ENCODE measurements at places on chromosomes 7 and 10.

DNA sequence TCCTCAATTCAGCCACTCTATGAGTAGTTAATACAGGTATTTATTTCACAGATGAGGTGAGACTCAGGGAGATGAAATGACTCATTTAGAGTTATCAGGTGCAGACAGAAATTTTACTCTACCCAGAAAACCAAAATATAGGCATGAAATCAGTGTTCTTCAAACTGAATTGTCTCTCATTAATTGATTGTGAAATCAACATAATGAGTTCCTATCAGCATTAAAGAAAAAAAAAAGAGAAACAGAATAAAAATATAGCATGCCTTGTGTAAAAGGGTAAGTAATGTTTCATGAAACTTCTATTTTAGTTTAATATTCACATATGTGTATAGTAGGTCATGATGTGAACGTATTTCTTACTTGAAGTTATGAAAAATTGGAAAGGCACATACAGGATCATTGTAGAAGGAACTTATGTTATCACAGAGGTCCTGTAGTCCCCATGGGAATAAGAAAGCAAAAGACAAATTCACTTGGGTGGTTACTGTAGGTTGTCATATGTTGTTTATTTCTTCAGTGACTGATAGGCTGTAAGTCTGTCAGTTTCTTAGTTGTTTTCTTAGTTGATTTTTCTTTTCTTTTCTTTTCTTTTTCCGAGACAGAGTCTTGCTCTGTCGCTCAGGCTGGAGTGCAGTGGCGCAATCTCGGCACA is 47.5 kb downstream of the KAT6B start:
- no peak for DNase-seq

DNA sequence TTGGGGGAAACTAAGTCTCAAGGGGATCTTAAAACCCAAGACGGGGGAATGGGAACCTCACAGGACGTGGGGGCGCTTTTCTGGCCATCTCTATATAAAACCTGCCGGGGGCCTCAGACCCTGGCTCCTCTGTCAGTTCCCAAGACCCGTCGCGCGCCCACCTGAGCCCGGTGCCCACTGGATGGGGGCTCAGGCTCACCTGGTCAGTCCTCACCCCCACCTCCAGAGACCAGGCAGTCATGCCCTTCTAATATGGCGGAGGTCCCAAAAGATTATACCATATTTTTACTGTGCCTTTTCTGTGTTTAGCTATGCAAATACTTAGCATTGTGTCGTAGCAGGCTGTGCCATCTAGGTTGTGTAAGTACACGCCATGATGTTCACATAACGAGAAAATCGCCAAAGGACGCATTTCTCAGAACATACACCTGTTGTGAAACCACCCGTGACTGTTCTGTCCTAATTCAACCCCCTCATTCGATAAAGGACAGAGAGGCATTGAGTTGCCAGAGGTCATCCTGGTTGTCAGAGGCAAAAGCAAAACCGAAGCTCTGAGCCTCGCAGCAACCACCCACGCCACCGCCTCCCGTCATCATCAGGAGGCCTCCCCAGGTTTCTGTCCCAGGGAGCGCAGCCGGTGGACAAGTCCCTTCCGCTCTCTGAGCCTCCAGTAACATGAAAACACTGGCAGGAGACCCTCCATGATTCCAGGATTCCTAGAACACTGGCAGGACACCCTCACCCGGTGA is 28.9 kb downstream of the OAT start:
- no peak for DNase-seq

DNA sequence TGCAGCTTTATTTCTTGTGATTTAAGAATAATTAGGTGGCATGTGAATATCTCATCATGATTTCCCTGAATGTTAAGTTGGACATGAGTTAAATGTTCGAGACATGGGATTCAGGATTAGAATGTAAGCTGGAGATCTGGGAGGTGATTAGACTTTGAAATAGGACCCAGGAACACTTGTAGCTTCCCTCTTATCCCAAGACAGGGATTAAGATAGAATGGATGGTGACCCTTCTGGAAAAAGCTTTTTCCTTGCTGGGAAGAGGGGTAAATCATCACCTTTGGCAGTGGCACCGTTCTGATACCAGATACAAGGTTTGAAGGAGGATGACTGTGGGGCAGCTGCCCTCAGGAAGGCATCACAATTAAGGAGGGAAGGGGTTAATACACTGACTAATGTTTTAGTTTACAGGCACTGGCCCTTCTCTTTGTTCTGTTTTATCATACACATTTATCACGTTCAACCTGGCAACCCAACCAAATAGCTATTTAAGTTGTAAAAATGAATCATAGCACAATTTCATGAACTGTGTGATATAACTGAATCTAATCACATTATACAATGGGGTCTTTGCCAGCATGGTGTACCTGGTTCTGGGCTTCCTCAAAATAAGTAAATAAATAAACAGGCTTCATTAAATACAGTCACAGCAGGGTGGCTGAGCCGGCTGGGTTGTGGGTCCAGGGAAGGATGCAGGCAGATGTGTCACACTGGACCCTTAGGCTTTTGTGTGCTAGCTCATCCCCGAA is 212.7 kb downstream of the LRMDA start:
- peak; percentile 3 for DNase-seq

DNA sequence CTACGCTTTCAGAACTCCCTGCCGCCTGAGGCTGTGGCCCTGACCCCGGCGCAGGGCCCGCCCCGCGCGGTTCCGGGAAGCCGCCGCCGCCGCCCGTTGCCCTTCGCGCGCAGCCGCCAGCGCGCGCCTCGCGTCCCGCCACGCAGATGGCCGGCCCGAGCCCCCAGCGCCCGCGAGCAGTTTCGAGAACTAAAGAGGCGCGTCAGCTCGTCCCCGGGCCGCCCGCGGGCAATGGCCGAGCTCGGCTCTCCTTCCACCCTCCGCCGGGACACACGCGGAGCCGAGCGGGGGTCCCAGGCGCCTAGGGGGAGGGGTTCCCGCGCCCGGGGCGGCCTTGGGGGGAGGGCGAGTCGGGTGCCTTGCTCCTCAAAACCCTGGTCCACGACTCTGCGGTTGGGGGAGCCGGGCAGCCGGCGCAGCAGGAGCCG is 1.8 kb downstream of the HNRNPF start:
- DNase-seq: peak; percentile 20

DNA sequence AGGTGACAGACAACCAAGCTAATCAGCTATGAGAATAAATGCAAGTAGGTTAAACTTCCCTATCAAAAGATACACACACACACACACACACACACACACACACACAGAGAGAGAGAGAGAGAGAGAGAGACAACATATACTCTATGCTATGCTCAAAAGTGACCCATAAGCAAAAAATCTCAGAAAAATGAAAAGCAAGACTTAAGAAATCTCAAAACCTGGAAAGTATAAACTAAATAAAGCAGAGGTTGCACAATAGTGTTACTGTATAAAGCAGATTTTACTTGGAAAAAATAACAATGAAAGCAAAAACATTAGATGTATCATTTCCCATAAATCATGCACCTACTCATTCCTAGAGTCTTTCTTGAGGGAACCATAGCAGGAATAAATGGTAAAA is 221.5 kb downstream of the INHBA start:
- no peak for DNase-seq

- no peak for DNase-seq
These were observed 441.3 kb upstream of the MGMT start for GRCh38 chr10:129025787-129026186.

- no peak for DNase-seq
These were observed 502.4 kb downstream of the GRM8 start for GRCh38 chr7:126750207-126750911.

- DNase-seq: peak; percentile 6
These were observed 69.4 kb upstream of the FZD1 start for GRCh38 chr7:91194841-91195240.

DNA sequence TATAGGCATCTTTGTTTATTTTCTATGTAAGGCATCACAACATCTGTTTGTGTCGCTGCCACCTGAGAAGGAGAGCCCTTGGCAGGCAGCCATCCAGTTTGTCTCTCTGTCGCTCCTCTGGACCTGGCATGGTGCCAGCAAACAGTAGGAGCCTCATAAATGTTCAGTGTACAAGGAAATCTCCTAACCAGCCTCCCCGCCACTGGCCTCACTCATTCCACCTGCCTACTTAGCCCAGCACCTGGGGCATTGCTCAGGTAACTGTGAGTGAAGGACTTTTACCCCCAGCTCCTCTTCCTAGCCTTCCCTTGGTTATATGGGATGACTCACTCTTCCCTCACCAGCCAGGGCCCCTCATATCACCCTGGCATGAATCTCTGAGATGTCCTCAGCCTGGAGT is 61.7 kb upstream of the NPTX2 start:
- no peak for DNase-seq

- DNase-seq: no peak
These were observed 3.1 kb downstream of the AASS start for GRCh38 chr7:122140918-122141317.

DNA sequence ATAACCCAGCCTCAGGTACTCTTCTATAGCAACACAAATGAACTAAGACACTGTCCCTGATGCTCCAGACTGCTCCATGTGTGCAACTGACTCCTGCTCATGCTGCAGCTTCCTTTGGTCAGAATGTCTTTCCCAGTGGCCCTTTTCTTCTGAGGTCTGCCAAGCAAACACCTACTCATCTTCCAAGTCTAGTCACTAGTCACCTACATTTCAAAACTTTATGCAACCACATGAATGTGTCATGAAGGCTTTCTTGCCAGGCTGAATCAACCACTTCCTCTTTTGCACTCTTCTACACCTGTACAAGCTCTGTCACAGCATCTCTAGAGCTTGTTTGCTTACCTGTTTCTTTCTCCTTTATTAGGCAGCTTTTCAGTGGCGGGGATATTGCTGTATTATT is 75.8 kb downstream of the LSMEM1 start:
- DNase-seq: no peak

DNA sequence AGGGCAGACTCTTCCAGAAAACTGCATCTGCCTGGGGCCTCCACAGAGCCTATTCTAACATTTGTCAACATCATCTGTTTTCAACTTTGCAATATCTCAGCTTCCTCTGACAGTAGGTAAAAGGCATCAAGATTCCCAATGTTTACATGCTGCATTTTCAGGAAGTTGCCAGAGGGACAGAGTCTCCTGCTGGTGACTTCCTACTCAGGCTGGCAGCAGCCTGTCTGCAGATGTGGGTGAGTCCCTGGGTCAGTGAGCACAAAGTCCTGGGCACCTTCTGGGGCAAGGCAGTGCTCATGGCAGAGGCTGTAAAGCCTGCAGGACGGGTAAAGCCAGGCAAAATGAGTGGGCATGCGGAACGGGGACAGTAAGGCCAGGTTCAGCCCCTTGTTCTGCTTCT is 69.4 kb downstream of the EBF3 start:
- DNase-seq: no peak

DNA sequence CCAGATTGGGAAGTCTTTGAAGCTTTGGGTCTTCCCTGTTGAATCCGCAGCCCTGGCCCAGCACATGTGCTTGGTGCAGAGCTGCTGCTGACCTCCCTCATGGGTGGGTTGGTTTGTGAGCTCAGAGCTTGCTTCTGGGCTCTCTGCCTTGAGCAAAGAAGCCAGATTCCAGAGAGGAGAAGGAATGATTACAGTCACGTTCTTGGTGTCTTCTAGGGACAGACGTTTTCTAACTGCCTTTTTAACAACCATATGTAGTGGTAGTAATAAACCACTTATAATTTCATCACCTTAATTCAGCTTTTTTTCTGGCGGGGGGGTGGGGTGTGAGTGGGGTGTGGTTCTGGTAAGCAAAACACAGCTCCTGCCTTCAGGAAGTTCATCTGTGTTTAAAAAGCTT is 39.5 kb downstream of the LRMDA start:
- no peak for DNase-seq

DNA sequence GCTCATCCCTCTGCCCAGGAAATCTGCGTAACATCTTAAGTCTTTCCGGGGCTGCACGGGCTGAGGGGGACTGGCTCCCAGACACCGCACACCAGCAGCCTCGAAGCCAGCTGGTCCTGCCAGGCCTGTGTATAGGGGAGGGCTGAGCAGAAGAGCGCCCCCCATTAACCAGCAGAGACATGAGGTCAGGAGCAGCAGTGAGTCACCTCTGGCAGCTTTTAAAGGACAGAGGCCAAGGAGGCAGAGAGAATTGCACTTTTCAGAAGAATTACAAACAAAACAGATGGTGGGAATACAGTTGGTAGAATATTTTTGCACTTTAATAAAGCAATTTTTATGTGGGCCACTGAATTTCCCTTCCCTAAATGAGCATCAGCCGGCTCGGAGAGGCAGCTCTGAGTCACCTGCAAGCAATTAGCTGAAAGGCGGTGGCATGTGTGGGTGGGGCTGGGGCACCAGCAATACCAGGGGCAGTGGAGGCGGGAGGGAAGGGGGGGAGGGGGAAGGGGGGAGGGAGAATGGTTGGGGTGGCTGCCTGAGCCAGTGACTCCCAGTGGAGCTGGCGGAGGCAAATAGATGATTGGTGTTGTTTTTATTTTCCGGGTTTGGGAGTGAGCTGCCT is 39.1 kb downstream of the GOLGA7B start:
- peak; percentile 39 for DNase-seq

- DNase-seq: no peak
These were observed 10.1 kb downstream of the LRRC18 start for GRCh38 chr10:48929413-48929990.

DNA sequence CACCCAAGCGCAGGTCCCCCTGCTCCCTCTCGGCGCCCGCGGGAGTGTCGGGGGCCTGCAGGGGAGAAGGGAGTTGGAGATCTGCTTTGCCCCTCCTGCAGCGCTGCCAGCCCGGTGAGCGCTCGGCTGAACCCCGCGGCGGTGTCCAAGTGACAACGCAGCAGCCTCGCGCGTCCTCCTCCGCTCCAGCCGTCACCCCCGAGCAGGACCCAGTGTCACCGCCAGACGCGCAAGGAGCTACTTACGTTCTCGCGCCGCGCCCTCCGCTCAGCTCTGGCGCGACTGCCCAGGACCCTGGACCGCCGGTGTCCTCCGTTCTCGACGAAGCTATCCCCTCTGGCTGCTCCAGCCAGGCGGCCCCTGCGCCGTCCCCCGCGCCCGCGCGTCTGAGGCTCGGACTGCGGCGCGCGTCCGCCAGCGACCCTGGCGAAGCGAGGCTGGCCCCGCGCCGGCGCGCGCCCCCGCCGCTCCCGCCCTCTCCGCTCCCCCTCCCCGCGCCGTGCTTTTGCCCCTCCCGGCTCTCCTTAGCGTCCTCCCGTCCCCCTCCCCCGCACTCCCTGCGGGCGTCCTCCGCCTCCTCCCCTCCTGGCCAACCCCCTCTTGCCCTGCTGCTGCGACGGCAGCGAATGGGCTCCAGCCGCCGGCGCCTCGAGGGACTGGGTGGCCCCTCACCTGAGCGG is at the start of gene NRCAM:
NRCAM (minus strand) TSS at position 439 of the 680 bp plus-strand sequence. CDS start 216,372 bp downstream, outside the sequence.
- DNase-seq: peak; percentile 90

- no peak for DNase-seq
These were observed 55.4 kb upstream of the KIF5B start for GRCh38 chr10:32111585-32111984.

GRCh38 chr7:133118261-133118660 is 36.4 kb upstream of the CHCHD3 start:
- no peak for DNase-seq

GRCh38 chr10:24162206-24162985 is 46.5 kb upstream of the KIAA1217 start:
- no peak for DNase-seq

GRCh38 chr7:87344446-87344845 is 1.0 kb upstream of the CROT start:
- no peak for DNase-seq

DNA sequence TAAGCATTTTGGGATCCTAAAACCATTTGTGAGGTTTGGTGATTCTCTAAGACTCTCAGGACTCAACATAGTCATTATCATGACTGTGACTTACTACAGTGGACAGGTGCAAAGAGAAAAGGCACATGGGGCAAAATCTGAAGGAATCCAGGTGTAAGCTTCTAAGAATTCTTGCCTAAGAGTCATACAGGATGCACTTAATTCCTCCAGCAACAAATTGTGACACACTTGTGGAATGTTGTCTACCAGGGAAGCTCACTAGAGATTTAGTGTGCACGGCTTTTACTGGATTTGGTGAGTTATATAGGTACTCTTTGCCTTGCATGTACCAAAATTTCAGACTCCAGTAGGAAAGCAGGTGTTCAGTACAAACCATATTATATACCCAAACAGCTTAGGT is 47.9 kb downstream of the WAC start:
- no peak for DNase-seq

Measured in COR-L47 (cell line).